Suprapubic skin (tissue), 4 donors: ENCODE measurements at places on chromosomes 12 and 14. TPM values are rescaled to one million over a fixed set of nuclear protein-coding genes. Genes with fewer than 3 reads are reported as not detected.

The SMCO2 gene
- 1.3 TPM for total RNA-seq

DNA sequence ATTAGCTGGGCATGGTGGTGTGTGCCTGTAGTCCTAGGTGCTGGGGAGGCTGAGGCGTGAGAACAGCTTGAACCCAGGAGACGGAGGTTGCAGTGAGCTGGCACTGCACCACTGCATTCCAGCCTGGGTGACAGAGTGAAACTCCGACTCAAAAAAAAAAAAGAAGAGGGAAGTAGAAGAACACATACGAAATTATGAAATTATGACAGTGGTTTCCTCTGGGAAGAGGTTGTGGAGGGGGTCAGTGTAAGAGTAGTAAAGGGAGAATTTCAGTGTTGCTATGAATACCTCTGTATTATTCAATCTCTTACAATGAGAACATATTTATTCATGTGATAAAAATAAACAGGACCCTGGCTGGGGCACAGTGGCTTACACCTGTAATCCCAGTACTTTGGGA, 24.7 kb upstream of the CSRNP2 start:
- H3K27ac ChIP-seq = no peak overlapping the region
- no peak overlapping the region for H3K4me3 ChIP-seq
- no peak for DNase-seq
- peaks cover 84% of the 10 kb centered on the region for H3K36me3 ChIP-seq
- H3K27me3 ChIP-seq = no peaks in the 10 kb centered on the region

GRCh38 chr14:79586989-79587598, 624.2 kb downstream of the DIO2 start:
- H3K4me3 ChIP-seq = no peak overlapping the region
- no peaks in the 10 kb centered on the region for H3K27me3 ChIP-seq
- no peaks in the 10 kb centered on the region for H3K36me3 ChIP-seq
- no peak for DNase-seq
- no peaks in the 10 kb centered on the region for H3K4me1 ChIP-seq

The B3GNT4 gene
- 3.3 TPM for total RNA-seq

The RASSF9 gene
- 4.2 TPM for total RNA-seq

DNA sequence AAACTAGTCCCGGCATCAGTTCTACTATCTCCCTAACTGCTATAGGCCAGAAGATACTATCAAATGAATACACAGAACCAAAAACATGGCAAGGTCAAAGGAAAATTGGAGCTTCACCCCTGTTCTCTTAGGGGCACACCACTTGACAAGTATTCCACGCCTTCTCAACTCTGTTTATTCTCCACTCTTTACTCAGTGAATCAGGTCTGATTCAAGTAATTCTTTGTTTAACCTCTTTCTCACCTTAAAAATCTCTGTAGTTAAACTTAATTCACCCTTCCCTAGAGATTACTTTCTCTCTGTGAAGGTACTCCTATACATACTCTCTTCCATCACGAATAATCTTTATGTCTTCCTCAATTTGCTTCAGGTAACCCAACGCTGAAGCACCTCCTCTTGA, 248.9 kb downstream of the MED13L start:
- no peak for DNase-seq
- H3K4me1 ChIP-seq = no peaks in the 10 kb centered on the region
- no peaks in the 10 kb centered on the region for H3K36me3 ChIP-seq
- no peak overlapping the region for H3K27ac ChIP-seq
- H3K4me3 ChIP-seq = no peak overlapping the region

The NOS1 gene
- total RNA-seq = 6.6 TPM

DNA sequence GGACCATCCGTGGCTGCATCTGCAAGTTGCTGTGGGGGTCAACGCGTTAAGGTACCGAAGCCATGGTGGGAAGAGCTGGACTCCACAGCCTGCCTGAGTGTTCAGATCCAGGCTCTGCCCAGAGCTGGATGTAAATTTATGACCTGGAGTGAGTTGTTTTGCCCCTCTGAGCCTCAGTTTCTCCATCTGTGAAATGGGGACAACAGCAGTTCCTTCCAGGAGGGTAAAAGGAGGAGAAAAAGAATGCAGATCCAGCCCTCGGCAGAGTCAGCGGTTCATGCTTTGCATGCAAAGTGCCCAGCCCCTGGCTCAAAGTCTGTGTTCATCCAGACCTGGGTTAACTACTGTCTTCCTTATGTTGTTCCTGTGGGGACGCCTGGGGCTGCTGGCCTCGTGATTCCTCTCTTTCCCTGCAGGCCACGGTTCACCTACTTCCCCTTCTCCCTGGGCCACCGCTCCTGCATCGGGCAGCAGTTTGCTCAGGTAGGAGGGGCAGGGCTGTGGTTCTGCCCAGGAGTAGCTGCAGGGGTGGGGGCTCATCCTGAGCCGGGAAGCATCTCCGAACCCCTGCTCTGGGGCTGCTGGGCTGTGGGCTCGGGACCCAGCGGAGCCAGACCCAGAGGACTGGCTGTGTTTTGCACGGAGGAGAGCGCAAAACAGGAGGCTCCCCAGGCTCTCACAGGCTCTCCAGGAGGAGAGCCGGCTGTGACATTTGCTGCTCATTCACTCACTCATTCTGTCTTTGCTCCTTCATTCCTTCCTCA, 41.9 kb downstream of the CYP46A1 start:
- DNase-seq = peak; percentile 8
- peaks cover 12% of the 10 kb centered on the region for H3K4me1 ChIP-seq
- H3K27ac ChIP-seq = no peak overlapping the region
- H3K4me3 ChIP-seq = no peak overlapping the region
- no peaks in the 10 kb centered on the region for H3K36me3 ChIP-seq
- peaks cover 34% of the 10 kb centered on the region for H3K27me3 ChIP-seq

The ABHD4 gene
- total RNA-seq = 18.9 TPM

GRCh38 chr14:55298500-55298822, 27.2 kb downstream of the FBXO34 start:
- no peaks in the 10 kb centered on the region for H3K27me3 ChIP-seq
- peaks cover 4% of the 10 kb centered on the region for H3K36me3 ChIP-seq
- no peak overlapping the region for H3K4me3 ChIP-seq
- DNase-seq = no peak
- H3K4me1 ChIP-seq = peaks cover 35% of the 10 kb centered on the region

The ZDHHC22 gene
- total RNA-seq = not detected

The MTERF2 gene
- total RNA-seq = 16.4 TPM

- no peak for DNase-seq
- H3K4me1 ChIP-seq = no peaks in the 10 kb centered on the region
- no peak overlapping the region for H3K27ac ChIP-seq
- H3K4me3 ChIP-seq = no peak overlapping the region
Observed at GRCh38 chr12:43795716-43796280, 10.3 kb downstream of the TWF1 start.

DNA sequence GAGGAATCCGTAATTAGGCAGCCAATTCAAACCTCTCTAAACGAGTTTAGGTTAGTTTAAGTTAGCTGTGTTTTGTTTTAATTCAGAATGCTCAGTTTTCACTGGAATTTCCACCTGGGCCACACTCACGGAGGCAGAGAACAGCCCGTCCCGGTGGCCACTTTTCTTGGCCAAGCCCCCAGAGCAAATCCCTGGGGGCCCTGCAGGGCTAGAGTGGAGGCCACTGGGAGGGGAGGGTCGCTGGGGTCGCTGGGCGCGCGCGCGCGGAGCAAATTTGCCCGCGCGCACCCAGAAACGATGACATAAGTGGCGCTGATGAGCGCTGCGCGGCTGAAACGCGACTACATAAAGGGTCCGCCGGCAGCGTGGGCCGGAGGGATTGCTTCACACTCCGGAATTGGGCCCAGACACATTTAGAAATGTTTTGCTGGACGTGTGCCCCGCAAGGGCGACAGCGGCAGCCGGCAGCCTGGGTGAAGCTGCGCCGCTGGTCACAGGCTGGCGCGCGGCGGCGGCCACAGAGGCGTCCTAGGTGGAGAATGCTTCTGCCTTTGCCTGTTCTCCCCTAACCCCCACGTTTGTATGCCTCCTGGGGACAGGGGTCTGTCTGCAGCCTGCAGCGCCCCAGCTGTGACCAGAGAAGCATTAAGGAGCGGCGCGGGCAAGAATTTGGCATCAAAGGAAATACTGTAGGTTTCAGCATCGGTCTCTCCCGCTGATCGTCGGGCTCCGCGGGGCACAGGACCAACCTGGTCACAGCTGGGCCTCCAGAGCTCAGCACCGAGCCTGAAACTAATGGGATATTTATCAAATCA, 37.9 kb upstream of the TBX5 start:
- DNase-seq = no peak
- H3K27ac ChIP-seq = no peak overlapping the region
- H3K36me3 ChIP-seq = no peaks in the 10 kb centered on the region
- H3K4me1 ChIP-seq = peaks cover 7% of the 10 kb centered on the region
- H3K27me3 ChIP-seq = peaks cover 99% of the 10 kb centered on the region
- no peak overlapping the region for H3K4me3 ChIP-seq

DNA sequence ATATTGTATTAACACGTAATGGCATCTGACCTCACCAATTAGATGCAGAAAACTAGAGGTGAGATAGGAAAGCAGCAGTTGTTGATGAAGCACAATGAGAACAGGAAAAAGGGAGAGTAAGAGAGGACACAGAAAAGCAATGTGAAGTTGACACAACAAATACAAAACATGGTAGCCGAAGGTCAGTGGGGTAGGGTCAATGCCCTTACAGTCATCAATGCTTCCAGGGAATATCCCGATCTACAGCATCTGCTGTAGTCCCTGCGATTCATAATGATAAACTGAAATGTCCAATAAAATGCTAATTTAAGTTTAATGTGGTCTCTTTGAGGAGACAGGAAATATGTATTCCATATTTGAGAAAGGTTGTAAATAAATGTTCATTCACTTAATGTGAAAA, 2.9 kb upstream of the COL2A1 start:
- no peak for DNase-seq
- H3K27ac ChIP-seq = no peak overlapping the region
- no peak overlapping the region for H3K4me3 ChIP-seq
- H3K27me3 ChIP-seq = peaks cover 72% of the 10 kb centered on the region
